ENCODE measurements at places on chromosomes 1 and 21.

GRCh38 chr1:221439008-221439746, 302.7 kb downstream of the DUSP10 start:
- no peak for DNase-seq

DNA sequence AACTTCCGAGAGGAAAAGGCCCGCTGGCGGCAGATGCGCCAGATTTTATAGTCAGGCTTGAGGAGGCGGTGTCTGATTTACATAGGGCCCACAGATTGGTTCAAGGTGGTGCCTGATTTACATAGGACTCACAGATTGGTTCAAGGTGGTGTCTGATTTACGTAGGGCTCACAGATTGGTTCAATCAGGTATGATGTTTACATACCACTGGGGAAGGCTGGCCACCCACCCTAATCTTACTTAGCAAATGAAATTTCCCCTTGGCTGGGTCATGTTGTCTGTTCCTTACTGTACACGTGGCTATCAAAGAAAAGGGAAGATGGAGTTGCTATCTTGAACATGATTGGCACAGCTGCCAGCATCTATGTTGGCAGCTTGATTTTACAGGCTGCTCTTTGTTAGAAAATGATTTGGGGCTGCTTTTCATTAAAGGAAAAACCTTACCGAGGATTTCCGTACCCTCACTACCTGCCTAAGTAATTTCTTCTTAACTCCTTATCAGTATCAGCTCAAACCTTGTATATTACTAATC, 96.3 kb downstream of the SETD4 start:
- DNase-seq: no peak

DNA sequence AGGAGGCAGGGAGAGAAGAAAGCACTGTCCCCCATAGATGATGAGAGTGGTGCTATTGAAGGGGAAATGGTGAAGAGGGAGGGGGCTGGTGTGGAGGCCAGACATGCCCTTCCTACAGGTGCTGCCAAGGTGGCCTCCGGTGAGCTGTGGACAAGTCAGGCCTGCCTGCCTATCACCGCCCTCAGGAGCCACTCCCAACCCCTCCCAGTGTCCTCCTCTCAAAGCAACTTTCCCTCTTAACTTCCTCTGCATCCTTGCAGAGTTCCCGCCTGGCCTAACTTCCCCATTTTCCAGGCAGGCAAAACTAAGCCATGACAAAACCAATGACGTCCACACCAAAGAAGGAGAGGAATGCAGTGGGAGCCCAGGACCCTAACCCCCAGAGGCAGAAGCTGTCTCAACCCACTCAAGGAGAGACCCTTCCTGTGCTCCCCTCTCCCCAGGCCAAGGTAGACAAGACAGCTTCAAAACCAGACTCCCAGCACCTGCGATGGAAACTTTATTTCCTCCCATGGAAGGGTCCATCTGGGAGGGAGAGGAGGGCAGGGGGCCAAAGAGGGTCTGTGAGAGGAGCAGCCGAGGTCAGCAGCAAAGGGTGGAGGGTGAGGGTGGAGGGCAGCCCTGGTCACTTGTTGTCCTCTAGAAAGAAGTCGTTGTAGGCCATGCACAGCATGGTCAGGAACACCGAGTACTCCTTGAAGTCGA, 1.0 kb upstream of the S100A6 start:
- no peak for DNase-seq

- no peak for DNase-seq
Observed at GRCh38 chr1:2912424-2913061, 108.7 kb upstream of the ACTRT2 start.

GRCh38 chr1:35285771-35286606, 17.5 kb downstream of the ZMYM4 start:
- DNase-seq: no peak

DNA sequence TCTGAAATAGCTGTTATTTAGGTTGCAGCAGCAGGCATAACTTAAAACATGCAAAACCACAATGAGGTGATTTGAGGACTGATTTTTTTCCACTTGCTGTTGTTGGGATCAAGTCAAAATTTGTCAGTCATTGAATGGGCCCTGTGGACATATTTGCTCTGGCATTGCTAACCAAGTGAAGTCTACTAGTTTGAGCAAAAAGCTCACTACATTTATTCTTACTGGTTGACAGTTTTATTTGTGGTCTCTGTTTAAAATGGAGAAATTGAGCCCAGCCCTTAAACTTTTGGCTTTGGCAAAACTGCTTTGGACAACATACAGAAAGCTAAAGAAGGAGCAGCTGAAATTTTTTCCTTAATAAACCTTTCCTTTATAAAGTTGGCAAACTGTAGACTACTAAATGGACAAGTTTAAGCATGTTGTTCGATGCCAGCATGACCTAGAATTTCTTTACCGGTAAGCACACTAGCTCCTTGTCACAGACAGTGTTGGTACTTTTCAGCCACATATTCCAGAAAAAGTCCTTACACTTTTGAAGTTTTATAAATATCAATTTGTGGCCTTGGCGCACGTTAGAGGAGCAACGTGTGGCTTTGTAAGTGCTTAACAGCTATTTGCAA, 234.6 kb downstream of the USP25 start:
- no peak for DNase-seq

GRCh38 chr1:119141020-119141424, 569 bp upstream of the WARS2 start:
- no peak for DNase-seq

GRCh38 chr1:6962478-6962995, 177.3 kb downstream of the CAMTA1 start:
- DNase-seq: no peak

GRCh38 chr1:195664628-195665027, 943.6 kb downstream of the KCNT2 start:
- DNase-seq: no peak

DNA sequence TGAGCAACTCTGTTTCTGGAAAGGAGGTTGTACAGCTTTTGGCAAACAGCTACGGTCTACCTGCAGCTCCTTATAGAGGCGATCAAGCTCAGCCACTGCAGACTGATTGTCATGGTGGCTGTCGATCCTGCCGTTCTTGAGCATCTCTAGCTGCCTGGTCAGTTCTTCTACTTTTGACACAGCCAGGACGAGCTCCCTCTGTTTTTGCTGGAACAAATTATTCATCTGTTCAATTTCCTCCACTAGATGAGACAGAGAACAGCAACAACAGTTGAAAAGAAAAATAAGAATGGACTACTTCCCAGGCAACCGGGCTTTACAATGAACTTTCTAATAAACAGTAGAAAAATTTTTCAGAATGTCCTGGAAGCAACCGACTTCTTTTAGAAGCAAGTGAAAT, 42.5 kb downstream of the TP53BP2 start:
- no peak for DNase-seq

- DNase-seq: no peak
Observed at GRCh38 chr1:78104322-78104721, 58.6 kb downstream of the GIPC2 start.

DNA sequence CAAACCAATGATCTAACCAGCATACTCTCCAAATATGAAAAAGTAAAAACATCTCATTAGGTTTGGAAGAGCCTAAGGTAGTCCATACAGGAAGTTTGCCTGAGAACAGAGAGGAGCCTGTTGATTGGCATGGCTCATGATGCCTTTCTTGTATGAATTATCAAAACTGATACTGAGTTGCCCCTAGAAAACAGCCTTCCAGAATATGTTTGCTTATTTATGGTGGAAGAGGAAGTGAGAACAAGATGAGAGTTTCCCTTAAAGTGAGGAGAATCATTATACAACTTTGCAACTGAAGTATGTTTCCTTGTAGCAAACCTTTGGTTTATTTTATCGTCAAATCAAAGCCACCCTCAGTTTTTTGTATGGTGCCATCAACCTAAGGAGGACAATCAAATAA, 23.8 kb upstream of the KIAA1614 start:
- no peak for DNase-seq

GRCh38 chr1:33005117-33005837, 31.4 kb downstream of the AK2 start:
- no peak for DNase-seq

DNA sequence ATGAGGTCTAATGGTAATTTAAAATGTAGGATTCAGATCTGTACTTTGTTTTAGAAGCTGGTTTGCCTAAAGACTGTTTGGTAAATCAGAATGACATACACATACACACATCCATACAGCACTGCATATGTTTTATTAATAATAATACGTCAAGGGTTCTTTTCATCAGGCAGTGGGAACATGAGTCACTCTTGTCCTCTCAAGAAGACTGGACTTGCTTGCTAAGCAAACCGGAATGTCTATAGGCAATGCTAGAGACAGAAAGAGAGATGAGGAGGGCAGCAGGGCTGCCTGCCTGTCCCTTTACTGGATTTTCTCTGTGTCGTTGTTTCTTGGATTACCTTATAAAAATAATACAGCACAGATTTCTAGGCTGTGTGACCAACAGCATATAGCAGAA, 119.1 kb upstream of the GALNT2 start:
- DNase-seq: no peak

All from GM04503 (cell line).